ENCODE measurements at places on chromosomes 7 and 10.

GRCh38 chr10:53005612-53006345, 233.2 kb upstream of the MBL2 start:
- peak; percentile 25 for DNase-seq

DNA sequence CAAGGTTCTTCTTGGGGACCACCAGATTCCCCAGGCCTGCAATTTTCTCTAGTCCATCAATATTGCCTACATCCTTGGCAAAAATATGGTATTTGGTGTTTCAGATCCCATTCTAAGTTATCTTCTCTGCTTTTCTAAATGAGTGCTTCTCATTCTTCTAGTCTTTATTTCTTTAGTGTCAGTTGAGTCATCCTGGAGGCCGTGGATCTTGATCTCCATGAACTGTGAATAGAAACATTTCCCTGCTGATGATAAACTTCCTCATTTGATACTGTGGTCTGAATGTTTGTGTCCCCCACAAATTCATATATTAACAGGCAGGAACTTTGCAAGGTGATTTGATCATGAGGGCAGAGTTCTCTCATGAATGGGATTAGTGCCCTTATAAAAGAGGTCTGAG, 779.3 kb downstream of the INHBA start:
- DNase-seq = no peak

GRCh38 chr10:112963835-112964234, 13.8 kb downstream of the TCF7L2 start:
- no peak for DNase-seq

GRCh38 chr7:127950233-127950935, 80.9 kb downstream of the LRRC4 start:
- no peak for DNase-seq

GRCh38 chr7:158684329-158684728, 20.3 kb downstream of the NCAPG2 start:
- DNase-seq = no peak

DNA sequence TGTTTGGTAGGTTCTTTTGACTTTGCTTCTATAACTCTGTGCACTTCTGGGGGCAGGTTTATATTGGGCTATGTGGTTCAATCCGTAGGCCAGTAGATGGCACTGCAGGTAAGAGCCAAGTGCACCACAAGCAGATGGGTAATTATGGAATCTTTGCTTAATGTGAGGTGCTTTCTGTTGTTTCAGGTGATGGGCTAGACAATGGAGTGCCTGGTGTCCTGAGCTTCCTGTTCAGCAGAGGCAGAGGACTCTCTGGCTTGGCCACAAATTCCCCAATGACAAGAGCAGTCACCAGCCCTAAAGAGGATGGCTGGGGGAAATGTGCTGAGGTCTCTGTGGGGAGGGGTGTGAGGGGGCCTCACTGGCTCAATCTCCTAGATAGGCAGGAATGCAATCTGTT, 455.0 kb downstream of the CCSER2 start:
- DNase-seq = peak; percentile 39

DNA sequence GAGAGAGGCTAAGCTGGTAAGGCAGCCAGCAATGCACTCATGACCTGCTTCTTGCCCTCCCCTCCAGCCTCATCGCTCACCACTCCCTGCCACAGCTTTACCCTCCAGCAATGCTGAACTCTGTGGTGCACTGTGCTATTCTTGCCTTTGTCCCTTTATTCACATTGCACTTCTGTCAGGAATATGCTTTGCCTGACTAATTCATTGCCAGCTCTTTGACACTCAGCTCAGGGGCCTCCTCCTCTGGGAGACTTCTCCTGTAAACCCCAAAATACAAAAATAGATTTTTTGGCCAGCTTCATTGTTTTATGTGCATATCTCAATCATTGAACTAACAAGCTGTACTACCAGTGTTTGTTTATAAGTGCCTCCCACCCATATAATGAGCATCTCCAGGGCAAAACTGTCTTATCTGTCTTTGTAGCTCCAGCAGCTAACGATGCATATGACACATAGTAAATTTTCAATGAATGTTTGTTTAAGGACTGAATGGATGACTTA, 8.2 kb downstream of the CNNM1 start:
- peak; percentile 7 for DNase-seq

GRCh38 chr7:77657427-77658224, 38.6 kb upstream of the RSBN1L start:
- peak; percentile 53 for DNase-seq

DNA sequence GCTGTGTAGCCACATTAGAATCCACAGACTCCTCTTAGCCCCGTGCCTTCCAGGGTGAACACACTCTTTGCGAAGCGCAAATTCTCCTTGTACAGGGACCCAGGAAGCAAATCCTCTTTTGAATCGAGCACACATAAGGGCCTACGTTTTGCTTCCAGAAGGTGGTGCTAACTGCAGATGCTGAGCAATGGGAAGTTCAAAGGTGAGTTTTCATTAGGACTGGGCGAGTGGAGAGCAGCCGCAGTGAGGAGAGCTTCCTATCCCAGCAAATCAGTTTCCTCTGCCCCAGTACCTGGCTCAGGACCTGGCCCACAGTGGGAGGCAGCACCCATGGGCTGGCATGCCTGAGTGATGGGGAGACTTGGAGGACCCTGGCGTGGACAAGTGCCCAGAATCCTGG, 23.5 kb upstream of the GPR26 start:
- no peak for DNase-seq

DNA sequence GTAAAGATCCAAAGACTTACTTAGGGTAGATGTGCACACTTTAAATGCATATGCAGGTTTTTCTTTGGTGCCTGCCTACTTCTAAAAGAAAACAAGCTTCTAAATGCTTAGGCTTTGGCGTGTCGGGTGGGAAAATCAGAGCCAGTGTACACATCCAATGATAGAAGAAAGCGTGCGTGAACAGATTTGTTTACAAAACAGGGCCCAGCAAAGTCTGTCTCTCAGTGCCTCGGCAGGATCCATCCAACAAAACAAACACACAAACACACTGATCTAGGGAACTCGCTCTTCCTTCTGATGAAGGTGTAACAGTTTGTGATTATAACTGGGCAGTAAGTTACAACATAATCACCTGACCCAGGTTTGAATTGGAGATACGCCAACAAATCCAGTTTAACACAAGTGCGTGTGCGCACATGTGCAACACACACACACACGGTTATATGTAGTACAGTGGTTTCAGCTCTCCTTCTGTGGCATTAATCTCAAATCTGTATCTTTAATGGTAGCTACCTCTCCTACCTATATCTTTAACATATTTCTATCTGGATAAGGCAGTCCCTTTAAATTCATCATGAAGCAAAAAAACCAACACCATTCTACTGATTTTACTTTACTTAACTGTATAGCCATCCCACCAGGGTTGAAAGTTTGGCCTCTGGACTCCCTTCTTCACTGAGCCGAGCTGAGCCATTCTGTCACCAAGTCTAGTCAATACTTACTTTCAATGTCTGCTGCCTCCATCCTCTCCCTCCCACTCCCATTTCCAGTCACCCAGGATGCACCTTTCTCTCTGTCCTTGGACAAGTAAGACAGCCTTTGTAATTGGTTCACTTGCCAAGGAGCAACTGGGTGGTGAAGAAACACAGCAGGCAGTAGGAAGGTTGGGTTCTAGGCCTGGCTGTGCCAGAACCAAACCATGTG, 184.4 kb upstream of the KLF14 start:
- DNase-seq = no peak

DNA sequence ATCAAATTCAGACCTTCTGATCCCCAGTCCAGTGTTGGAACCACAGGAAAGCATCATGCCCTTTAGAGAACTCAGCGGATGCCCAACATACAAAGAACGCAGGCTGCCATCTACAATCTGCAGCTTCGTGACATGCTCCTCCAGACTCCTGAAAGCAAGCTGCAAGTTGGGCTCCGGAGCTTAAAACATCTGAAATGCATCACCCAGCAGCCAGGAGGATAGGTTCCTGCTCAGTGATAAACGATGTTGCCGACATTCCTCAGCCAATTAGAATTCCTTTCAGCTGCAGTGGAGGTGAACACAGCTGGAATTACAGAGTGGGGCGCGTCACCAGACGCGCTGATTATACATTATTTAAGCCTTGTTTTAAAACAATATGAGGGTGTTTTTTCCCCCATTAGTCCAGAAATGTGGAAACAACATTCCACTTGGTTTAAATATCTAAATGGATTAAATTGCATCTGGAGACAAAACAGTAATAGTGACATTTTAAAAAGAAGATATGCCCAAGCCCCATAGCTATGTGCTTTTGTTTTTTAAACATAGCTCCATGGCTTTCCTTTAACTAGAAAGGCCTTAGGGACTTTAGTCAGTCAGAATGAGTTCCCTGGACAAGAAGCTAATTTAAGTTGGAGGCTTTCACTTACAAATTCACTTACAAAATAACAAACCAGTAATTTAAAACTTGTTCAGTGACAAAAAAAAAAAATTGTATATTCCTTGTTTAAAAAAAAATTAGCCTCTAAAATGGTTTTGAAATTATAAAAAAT, 6.3 kb downstream of the SMURF1 start:
- no peak for DNase-seq

DNA sequence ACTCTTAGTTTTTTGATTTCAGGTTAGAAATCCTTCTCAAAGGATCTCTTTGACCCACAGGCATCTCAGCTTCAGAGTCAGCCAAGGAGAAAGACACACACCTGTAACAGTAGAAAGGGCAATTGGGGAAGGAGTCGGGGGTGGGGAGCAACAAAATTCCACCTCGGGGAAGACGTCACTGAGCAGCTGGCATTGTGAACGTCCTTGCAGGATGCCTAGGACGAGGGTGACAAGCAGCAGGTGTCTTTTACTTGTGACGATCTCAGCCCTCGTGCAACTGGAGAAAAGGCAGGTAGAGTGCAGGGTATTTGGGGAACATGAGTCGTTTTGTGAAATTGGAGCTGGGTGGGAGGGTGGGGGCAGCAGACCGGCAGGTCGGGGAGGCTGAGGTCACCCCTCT, 627.0 kb downstream of the ACTR3B start:
- no peak for DNase-seq

GRCh38 chr7:44796034-44796503, 412 bp upstream of the PPIA start:
- DNase-seq = peak; percentile 64

DNA sequence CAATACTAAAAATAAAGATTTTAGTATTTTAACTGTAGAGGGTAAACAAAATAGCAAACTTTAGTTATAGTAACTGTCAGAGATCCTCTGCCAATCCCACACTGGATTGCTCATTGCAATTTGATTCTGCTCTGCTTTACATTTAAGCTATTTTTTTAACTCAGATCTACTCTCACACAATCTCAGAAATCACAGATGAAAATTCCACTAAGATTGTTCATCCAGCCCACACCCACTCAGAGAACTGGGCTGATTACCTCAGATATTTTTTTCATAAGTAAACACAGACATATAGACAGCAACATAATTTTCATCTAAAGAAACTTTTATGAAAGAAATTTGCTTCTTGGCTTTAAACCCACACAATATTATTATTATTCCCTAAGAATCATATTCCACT, 7.0 kb downstream of the OSBPL3 start:
- no peak for DNase-seq

DNA sequence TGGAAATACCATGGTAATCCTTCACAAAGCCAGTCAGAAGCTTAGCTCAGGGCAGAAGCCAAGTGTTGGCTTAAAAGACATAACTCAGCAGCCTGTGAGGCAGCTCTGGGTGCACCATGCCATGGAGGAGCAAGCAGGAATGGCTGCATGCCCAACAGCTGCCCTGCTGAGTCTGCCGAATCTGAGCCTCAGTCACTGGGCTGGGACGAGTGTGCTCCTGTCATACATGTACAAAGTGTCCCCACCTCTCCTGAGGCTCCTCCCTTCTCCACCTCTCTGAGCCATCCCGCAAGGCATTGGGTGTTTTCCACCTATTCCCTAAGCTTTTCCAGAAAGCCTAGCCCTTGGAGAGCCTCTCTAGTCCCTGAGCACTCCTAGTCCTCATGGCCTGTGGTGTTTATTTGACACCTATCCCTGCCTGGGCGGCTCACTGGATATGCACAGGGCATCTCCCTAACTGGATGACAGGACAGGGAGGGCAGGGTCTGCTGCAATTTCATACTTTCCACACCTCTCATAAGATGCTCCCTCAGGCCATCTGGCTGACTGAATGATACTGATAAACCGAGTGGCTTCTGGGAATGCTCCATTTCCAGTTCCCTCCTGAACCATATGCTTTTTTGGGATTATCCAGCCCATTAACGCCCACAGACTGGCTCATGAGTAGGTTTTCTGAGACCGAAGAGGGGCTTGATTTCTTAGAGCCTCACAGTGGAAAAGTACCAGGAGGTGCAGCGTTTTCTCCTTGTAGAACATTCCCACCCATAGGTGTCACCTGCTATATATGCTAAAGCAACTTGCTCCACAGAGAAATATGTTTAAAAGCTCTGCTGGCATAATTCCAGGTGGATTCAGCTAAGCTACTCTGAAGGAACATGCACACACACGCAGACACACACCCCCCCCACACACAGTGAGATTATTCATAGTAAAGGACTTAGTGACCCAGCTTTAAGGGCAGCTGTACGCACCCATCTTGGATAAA, 199.3 kb downstream of the SNX10 start:
- peak; percentile 81 for DNase-seq

- no peak for DNase-seq
These were observed 1197.2 kb downstream of the SORCS1 start for GRCh38 chr10:105967256-105967655.

- no peak for DNase-seq
These were observed 435.4 kb downstream of the KIF20B start for GRCh38 chr10:90136731-90137316.

GRCh38 chr7:96316949-96317348, 4.9 kb downstream of the SLC25A13 start:
- DNase-seq = no peak

- DNase-seq = no peak
These were observed 141.5 kb upstream of the DKK1 start for GRCh38 chr10:52172581-52172980.

GRCh38 chr7:18491871-18492270, 3.7 kb upstream of the HDAC9 start:
- no peak for DNase-seq

- no peak for DNase-seq
These were observed 538.7 kb upstream of the MGMT start for GRCh38 chr10:128928231-128928836.

GRCh38 chr10:17648243-17649035, 4.5 kb downstream of the STAM start:
- DNase-seq = no peak

DNA sequence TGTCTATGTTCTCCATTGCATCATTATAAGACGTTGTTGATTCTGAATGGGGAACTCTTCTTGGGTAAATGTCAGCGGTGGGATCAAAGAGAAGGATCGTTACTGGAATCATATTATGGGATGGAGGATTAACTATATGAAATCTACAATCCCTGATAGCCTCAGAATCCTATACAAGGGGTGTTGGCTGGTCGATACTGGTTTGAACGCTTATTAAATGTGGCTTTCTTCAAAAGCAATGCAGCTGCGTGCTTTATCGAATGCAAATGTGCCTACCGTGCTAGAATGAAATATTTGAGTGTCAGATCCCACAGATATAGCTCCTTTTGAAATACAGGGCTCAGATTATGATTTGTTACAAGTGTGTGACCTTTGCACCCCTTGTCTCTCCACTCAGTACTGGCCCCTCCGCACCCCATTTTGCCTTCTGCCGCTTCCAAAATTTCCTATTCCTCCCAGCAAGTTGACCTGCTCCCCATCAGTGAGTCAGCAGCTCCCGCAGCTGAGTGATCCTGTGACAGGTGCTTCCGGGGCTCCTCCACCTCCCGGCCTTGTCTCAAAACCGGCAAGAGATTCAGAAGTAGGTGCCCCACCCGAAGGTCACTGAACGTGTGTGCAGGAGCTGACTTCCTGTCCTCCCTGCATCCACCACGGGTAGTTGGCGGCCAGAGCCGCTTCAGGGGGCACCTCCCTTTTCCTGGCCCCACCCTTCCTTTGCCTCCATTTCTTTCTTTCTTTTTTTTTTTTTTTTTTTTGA, 76.6 kb downstream of the PTPRE start:
- DNase-seq = no peak

Measured in NCI-H345 (cell line).